ENCODE measurements at places on chromosomes 11 and 22.

DNA sequence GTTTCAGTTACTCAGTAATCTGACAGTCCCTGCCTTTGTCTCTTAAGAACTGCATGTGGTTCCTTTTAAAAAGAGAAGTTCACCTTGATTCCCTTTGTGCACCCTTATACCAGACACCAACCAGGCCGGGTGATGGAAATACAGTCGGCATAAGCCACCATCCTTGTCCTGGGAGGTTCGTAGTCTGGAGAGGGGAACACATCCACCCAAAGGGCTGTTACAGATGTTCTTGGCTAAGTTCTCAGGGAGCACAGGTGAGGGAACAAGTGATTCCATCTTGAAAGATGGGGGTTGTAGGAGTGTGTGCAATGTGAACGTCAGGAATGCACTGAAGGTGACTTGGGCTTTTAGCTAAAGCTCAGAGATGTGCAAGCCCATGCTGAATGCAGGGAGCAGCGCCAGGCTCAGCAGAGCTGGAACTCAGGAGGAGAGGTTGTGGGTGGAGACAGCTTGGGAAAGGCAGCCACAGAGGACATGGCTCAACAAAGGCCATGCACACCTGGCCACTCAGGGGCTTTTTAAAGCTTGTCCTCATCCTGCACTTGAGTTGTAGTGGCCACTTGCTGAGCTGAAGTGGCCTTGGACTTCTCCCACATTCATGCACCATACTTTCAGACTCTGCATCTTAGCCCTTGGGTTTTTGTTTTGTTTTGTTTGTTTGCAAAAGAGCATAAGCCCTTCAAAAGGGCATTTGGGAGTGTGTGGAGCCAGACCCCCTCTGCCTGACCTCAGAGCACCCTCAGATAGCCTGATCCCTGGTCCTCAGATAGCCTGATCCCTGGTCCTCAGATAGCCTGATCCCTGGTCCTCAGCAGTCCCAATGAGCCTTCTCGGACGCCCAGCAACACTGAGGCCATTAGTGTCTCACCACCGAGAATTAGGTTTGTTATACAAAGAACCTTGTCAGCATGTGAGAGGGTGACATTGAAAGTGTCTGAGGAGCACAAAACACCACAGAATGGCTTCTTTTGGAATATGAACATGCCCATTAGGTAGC, 12.7 kb upstream of the TMA7B start:
- no peak for DNase-seq

DNA sequence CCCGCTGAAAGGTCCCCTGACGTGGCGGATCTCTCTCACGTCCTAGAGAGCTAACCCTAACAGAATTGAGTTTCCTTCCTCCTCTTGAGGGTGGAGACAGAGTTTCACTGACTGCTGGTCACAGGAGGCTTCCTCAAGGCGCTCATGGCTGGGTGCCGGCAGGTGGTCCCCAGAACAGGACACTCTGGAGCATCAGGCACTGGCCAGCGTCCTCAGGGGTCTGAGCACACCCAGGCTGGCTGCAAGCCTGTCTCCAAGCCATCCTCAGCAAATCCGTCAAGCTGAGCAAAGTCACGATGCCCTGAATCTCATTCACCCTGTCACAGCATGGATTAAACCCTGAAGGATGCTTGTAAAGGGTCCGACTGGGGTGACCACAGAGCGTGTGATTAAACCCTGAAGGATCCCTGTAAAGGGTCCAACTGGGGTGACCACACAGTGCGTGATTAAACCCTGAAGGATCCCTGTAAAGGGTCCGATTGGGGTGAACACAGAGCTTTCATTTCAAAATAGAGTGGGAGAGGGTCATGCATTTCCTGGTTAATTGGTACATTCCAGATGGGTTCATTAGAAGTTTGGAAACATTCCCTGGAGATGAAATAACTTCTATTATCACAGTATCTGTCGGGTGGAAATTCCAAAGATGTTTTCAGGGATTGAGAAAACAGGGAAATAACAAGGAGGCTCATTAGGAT, 473.0 kb downstream of the BRD1 start:
- no peak for DNase-seq

GRCh38 chr22:47457021-47457420, 694.6 kb downstream of the TBC1D22A start:
- no peak for DNase-seq

- DNase-seq = no peak
Measured at GRCh38 chr11:115745066-115745465, 240.9 kb upstream of the CADM1 start.

GRCh38 chr22:48868554-48868953, 959.1 kb downstream of the BRD1 start:
- DNase-seq = no peak

DNA sequence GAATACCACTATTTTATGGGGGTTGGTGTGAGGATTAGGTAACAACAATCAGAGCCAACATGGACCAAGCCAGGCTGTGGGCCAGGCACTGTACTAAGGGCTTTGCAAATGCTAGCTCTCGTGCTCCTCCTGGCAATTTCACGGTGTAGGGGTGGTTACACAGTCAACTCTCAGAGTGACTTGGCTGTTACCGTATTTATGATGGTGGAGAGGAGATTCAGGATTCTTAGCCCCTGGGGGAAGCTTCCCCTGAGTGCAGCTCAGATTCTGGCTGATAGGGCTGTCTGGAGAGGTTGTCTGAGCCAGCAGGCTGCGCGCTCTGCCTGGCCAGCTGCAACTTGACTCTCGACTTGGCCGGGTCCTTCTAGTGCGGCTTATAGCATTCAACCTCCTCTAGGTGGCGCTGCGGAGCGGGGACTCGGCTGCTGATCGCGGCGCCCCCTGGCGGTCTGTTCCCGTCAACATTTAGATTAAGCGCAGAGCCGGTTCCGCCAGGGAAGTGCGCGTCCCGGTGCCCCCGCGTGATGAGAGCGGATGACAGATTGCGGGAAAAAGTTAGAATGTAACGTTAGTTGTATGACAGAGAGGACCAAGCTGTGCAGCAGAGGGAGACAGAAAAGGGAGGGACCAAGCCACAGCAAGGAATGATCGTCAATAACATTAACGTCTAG, 4.5 kb upstream of the NCF4 start:
- peak; percentile 87 for DNase-seq

- peak; percentile 77 for DNase-seq
Measured at GRCh38 chr11:125275905-125276618, 111.5 kb downstream of the PKNOX2 start.

DNA sequence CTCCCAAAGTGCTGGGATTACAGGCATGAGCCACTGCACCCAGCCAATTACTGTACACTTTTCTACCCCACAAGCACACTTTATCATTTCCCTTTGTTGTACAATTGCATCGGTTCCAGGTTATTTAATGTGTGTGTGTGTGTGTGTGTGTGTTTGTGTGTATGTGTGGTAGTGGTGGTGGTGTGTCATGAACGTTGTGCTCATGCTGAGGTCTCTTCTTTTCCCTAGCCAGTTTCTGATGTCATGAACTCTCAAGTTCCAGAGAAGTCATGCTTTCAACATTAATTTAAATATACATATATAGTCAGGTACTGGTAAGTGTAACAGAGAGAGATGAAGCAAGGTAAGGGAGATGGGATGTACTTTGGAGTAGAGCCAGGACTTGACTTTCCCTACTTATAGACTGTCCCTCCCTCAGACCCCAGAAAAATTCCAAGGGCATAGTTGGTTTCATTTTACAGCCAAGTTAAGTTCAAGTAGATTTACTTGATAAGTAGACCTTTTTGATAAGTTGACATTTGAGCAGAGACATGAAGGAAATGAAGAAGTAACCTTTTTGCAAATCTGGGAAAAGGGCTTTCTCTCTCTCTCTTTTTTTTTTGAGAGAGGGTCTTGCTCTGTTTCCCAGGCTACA, 42.7 kb downstream of the WEE1 start:
- DNase-seq = peak; percentile 53

DNA sequence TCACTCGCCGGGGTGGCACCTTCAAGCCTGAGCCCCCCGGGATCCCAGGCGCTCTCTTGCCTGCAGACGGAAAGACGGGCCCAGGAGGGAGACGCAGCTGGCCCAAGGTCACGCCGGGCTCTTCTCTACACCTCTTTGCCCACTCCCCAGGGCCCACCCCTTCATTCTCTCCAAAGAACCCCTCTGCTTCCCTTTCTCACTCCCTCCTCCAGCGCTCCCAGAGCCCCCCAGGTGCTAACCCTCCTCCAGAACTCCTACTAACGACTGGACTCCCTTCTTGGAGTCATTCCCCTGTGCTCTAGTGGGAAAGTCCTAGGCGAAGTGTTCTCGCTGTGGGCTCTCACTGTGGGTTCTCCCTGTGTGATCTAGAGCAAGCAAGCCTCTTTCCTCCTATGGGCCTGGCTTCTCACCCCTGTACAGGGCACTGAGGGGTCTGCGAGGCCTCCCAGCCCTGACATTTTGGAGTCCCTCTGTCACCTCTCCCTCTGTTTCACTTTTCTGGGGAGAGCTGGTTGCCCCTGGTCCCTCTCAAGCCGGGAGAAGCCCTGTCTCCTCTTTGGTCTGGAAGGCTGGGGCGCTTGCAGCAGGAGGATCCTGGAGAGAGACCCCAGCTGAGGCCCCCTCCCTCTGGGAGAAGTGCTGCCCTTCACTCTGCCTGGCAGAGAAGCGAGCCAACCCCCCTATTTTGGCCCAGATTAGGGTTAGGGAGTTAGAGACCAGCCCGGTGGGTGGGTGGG, 858 bp downstream of the OAF start:
- peak; percentile 27 for DNase-seq

DNA sequence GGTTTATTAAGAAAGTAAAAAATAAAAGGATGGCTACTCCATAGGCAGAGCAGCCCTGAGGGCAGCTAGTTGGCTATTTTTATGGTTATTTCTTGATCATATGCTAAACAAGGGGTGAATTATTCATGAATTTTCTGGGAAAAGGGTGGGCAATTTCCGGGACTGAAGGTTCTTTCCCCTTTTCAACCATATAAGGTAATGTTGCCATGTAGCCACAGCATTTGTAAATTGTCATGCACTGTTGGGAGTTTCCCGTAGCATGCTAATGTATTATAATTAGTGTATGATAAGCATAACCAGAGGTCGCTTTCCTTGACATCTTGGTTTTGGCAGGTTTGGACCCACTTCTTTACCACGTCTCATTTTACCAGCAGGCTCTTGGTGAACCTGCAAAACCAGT, 610.4 kb upstream of the B3GAT1 start:
- DNase-seq = no peak

GRCh38 chr11:106398502-106399075, 321.1 kb downstream of the AASDHPPT start:
- DNase-seq = no peak

DNA sequence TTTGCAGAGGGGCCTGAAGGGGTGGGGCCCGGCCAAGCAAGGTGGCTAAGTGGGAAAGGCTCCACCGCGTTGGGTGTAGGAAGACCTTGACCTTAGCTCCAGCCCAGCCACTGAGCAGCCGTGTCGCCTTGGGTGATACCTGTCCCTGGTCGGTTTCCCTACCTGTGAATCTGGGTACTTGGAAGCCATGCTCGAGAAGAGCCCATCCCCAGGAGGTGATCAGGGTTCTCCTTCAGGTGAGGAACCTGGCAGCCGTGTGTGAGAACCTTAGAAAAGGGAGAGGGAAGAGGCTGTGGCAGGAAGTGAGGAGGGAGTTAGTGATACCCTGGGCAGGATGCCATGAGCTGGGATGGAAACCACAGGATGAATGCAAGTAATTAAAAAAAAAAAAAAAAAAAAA, 21.6 kb downstream of the PPARA start:
- DNase-seq = peak; percentile 91

- no peak for DNase-seq
Measured at GRCh38 chr22:46851311-46851710, 88.9 kb downstream of the TBC1D22A start.

DNA sequence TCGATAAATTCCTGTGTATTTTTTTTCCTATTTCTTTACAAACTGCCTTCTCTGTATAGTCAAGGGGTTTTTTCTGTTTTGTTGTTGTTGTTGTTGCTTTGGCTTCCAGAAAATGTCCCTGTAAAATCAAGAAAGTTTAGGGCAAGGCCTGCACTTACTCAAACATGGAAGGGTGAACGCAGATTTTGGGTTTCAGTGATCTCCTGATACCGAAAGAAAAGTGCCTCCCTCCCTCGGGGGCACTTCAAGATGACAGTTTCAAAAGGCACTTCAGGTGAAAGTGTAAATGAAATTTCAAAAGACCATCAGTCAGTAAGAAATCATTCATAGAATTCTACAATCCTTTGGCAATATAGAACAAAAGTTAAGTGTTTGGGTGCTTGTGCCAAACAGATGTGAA, 43.4 kb upstream of the TMPRSS4 start:
- DNase-seq = no peak

DNA sequence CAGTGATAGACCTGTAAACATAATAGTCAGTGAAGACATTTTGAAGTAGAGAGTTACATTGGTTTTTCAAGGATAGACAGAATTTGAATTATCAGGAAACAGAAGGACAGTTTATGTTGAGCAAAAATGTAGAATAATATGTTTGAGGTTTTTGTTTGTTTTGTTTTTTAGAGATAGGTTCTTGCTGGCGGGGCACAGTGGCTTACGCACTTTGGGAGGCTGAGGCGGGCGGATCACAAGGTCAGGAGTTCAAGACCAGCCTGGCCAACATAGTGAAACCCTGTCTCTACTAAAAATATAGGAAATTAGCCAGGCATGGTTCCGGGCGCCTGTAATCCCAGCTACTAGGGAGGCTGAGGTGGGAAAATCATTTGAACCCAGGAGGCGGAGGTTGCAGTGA, 35.6 kb downstream of the BCL2L13 start:
- DNase-seq = no peak

GRCh38 chr11:99739464-99740089, 718.8 kb downstream of the CNTN5 start:
- peak; percentile 47 for DNase-seq

DNA sequence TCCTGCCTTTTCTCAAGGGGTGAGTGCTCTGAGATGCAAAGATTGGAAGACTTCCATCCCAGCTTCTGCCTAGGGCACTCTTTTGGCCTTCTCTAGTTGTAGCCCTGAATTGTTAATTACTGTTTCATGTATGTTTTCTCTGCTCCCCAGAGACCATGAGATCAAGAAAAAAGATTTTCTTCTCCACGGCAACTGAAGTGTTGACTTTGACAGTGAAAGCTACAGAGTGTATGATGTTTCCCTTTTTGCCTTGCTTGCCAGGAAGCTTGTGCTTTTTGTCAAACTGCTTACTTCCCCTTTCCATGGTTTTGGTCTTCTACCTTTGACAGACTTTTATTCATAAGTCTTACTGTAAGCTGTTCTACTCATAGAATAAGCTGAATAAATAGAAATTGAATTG, 23.3 kb upstream of the EIF3D start:
- DNase-seq = no peak

DNA sequence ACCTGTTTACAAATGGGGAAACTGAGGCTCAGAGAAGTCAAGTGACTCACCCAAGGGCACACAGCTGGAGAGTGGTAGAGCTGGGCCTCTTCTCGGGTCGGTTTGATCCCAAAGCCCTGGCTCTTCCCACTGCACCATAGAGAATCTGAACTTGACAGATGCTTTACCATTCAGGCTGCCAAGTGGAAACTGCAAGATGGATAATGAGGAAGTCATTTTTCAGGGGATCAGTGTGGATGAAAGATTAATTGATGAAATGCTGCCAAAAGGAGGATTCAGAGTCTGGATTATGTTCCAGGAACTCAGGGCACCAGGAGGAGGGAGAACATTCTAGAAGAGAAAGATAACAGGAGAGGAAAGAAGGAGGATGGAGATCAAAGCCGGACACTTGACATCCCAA, 185.9 kb upstream of the ZBED5 start:
- DNase-seq = no peak
